B cell (primary cell): ENCODE measurements at places on chromosomes 6 and 20. TPM values are rescaled to one million over a fixed set of nuclear protein-coding genes. Genes with fewer than 3 reads are reported as not detected.

- no peak overlapping the region for H3K4me3 ChIP-seq
- peaks cover 2% of the 10 kb centered on the region for H3K36me3 ChIP-seq
- DNase-seq, result no peak
Observed at GRCh38 chr20:35734374-35734773, 7.7 kb downstream of the RBM39 start.

DNA sequence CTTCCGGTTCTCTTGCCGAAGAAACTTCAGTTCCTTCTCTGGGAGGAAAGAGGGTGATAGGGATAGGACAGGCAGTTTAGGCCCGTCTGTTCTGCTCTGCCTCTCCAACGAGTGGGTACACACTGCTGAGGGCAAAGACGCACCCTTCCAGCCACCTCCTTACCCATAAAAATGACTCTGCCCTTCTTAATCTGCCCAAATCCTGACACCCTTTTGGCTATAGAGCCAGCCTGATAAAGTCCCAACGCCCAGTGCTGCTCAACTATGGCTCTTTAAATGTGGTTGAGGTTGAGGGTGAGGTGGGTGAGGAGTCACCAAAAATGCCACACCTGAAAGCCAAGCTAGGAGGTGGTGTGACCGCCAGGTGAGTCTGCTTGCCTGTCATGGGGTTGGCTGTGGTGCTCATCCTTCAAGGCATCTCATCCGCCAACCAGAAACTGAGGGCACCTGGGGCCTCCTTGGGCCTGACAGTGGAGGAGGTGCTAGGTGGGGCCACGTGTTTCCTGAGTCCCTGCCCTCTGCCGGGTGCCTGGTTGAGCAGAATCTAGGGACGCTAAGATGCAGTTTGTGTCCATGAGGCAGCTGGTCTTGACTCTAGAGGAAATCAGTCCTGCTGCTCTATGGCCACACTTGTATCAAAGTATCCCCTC lies 16.3 kb downstream of the CCDC167 start:
- no peaks in the 10 kb centered on the region for H3K27me3 ChIP-seq
- DNase-seq, result no peak
- H3K36me3 ChIP-seq, result no peaks in the 10 kb centered on the region
- H3K4me1 ChIP-seq, result no peaks in the 10 kb centered on the region

DNA sequence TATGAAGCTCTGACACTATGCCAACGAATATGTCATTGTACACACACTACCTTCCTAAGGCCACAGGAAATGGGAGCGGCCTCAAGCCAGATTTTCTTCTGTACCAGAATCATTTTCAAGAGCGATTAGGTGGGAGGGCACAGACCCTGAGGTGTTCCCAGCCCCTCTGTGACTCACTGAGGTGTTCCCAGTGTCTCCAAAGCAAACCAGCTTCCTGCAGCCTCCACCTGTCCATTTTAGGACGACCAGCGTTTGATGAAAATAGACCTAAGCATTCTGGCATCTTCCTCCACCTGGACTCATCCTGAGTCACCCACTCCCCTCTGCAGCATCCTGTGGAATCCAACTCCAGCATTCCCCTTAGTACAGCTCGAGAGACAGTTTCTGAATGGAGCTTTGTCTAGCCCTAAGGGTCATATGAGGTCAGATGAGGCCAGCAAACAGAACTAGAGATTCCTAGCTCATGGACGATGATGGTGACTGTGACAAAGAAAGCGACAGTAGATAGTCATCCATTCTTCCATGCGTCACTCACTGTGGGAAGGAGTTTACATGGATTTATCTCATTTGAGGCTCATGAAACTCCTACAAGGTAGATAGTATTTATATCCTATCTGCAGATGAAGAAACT lies 203.4 kb downstream of the PTPRT start:
- no peak for DNase-seq
- no peaks in the 10 kb centered on the region for H3K27me3 ChIP-seq
- no peaks in the 10 kb centered on the region for H3K4me1 ChIP-seq
- H3K27ac ChIP-seq, result no peak overlapping the region
- H3K36me3 ChIP-seq, result no peaks in the 10 kb centered on the region

- H3K36me3 ChIP-seq, result no peaks in the 10 kb centered on the region
- H3K27me3 ChIP-seq, result no peaks in the 10 kb centered on the region
- H3K27ac ChIP-seq, result peak overlapping the region; percentile 48
- peaks cover 50% of the 10 kb centered on the region for H3K4me1 ChIP-seq
- peak; percentile 55 for DNase-seq
Observed at GRCh38 chr6:14371530-14371929, 254.0 kb downstream of the CD83 start.

GRCh38 chr20:1331801-1332453 lies 3.0 kb upstream of the SDCBP2 start:
- peaks cover 21% of the 10 kb centered on the region for H3K4me1 ChIP-seq
- DNase-seq, result no peak
- H3K27me3 ChIP-seq, result no peaks in the 10 kb centered on the region
- no peaks in the 10 kb centered on the region for H3K36me3 ChIP-seq
- H3K4me3 ChIP-seq, result no peak overlapping the region
- H3K27ac ChIP-seq, result no peak overlapping the region

GRCh38 chr6:100452998-100453397 lies 11.7 kb downstream of the SIM1 start:
- H3K27ac ChIP-seq, result no peak overlapping the region
- no peak for DNase-seq
- H3K4me1 ChIP-seq, result peaks cover 18% of the 10 kb centered on the region
- H3K4me3 ChIP-seq, result no peak overlapping the region

GRCh38 chr6:33505548-33506370 lies 51.4 kb downstream of the ZBTB9 start:
- peaks cover 13% of the 10 kb centered on the region for H3K4me1 ChIP-seq
- DNase-seq, result no peak
- no peak overlapping the region for H3K4me3 ChIP-seq
- H3K36me3 ChIP-seq, result no peaks in the 10 kb centered on the region

GRCh38 chr6:2266031-2266795 lies 20.8 kb upstream of the GMDS start:
- no peak for DNase-seq
- H3K27me3 ChIP-seq, result no peaks in the 10 kb centered on the region
- H3K4me1 ChIP-seq, result no peaks in the 10 kb centered on the region
- no peak overlapping the region for H3K4me3 ChIP-seq

DNA sequence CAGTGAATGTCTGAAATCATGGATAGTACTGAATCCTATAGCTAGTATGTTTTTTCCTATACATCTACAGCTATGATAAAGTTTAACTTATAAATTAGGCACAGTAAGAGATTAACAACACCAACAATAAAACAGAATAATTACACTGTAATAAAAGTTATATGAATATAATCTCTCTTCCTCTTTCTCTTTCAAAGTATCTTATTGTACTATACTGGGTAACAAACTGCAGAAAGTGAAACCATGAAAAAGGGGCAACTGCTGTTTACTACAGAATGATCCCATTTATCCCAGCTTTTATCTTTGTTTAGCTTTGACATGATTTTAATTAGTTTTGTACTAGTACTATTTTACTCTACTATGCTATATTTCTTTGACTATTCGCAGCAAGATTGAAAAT lies 25.8 kb downstream of the ESF1 start:
- H3K27me3 ChIP-seq, result no peaks in the 10 kb centered on the region
- H3K27ac ChIP-seq, result no peak overlapping the region
- H3K36me3 ChIP-seq, result no peaks in the 10 kb centered on the region
- no peak overlapping the region for H3K4me3 ChIP-seq

GRCh38 chr6:56347526-56347925 lies 100.1 kb upstream of the COL21A1 start:
- no peaks in the 10 kb centered on the region for H3K36me3 ChIP-seq
- no peaks in the 10 kb centered on the region for H3K27me3 ChIP-seq
- H3K27ac ChIP-seq, result no peak overlapping the region
- no peaks in the 10 kb centered on the region for H3K4me1 ChIP-seq
- no peak for DNase-seq

- H3K36me3 ChIP-seq, result no peaks in the 10 kb centered on the region
- no peaks in the 10 kb centered on the region for H3K4me1 ChIP-seq
- H3K27me3 ChIP-seq, result no peaks in the 10 kb centered on the region
- no peak for DNase-seq
- no peak overlapping the region for H3K27ac ChIP-seq
Observed at GRCh38 chr6:161701056-161701455, 427.2 kb upstream of the AGPAT4 start.

DNA sequence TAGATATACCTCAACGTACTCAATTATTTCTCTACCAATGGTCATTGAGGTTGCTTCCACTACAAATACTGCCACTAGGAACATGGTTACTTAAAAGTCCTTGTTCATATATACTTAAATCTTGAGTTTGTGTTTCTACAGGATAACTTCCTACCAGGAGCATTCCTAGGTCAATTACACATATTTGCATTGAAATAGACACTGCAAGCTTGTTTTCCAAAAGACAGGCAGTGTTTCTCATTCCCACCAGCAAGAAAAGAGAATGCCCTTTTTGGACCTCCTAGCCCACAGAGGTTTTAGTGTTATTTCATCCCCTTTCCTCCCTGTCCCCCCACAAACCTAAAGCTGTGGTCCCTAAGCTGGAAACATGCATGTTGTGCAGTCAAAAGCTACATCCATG lies 177.3 kb downstream of the ID4 start:
- DNase-seq, result no peak
- H3K27ac ChIP-seq, result no peak overlapping the region
- H3K4me3 ChIP-seq, result no peak overlapping the region
- H3K27me3 ChIP-seq, result no peaks in the 10 kb centered on the region
- no peaks in the 10 kb centered on the region for H3K36me3 ChIP-seq

DNA sequence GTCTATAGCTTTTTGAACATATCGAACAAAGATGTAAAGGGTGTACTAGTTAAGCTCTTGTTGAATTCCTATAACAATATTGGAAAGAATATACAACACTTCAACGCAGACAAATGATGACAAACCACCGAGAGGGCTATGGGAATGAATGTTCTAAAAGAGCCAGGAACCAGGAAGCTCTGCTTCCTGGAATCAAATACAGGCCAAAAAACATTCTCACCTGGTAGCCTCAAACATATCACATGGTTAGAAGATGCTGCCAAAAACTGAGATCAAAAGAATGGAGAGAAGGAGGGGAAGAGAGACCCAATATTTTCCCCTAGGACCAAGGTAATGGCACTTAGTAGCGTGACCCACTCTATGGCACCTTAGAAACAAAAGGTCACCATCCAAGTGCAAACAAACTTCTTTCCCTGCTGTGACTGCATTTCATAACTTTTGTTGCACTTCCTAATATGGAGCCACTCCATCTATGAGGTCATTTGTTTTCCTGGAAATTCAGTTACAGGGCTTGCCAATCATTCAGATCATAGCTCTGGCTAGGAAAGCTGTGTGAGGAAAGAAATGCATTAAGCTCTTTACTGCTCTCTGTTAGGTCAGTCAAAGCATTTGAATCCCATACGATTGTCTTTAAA lies 199.2 kb upstream of the NT5E start:
- no peaks in the 10 kb centered on the region for H3K4me1 ChIP-seq
- no peaks in the 10 kb centered on the region for H3K36me3 ChIP-seq
- H3K27me3 ChIP-seq, result peaks cover 2% of the 10 kb centered on the region
- no peak overlapping the region for H3K4me3 ChIP-seq

- H3K36me3 ChIP-seq, result no peaks in the 10 kb centered on the region
- H3K4me3 ChIP-seq, result no peak overlapping the region
- no peaks in the 10 kb centered on the region for H3K27me3 ChIP-seq
- no peak for DNase-seq
Observed at GRCh38 chr6:30875244-30876038, 8.9 kb upstream of the DDR1 start.

DNA sequence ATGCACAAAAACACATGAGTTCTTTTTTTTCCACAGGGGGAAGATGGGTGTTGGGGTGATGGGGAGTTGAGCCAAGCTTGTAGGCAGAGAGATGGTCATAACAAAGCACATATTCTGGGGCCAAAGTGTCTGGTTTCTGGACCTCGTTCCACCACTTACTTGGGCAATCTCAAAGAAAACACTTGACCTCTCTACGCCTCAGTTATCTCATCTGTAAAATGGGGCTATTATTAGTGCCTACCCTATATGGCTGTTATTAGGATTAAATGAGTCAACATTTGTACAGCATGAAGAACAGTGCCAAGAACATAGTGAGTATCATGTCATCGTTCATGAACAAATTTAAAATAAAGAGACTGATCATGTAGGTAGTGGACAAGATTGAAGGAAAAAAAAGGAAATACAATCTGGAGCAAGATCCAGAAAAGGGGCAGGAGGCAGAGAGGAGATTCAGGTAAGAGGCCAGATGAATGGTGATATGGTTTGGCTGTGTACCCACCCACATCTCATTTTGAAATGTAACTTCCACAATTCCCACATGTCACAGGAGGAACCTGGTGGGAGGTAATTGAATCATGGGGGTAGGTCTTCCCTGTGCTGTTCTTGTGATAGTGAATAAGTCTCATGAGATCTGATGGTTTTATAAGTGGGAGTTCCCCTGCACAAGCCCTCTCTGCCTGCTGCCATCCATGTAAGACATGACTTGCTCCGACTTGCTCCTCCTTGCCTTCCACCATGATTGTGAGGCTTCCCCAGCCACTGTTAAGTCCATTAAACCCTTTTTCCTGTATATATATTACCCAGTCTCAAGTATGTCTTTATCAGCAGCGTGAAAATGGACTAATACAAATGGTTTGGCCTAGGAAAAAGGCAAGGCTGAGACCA lies 14.2 kb downstream of the EEF1E1 start:
- no peak overlapping the region for H3K27ac ChIP-seq
- no peak overlapping the region for H3K4me3 ChIP-seq
- H3K36me3 ChIP-seq, result peaks cover 11% of the 10 kb centered on the region
- DNase-seq, result no peak

GRCh38 chr6:111642463-111643158 lies 36.9 kb upstream of the TRAF3IP2 start:
- no peaks in the 10 kb centered on the region for H3K27me3 ChIP-seq
- H3K27ac ChIP-seq, result no peak overlapping the region
- no peak overlapping the region for H3K4me3 ChIP-seq
- DNase-seq, result peak; percentile 60
- peaks cover 5% of the 10 kb centered on the region for H3K4me1 ChIP-seq

Gene DLK2
- 0.58 TPM in 1 of 2 replicates, not detected in the other for total RNA-seq

Gene NFATC2
- 38.0 and 41.9 TPM in 2 replicates for total RNA-seq

Gene LINC00237
- not detected in 2 replicates for total RNA-seq

Gene TCP11
- total RNA-seq, result not detected in 2 replicates

Gene EEF1A2
- 1.8 and 2.2 TPM in 2 replicates for total RNA-seq

Gene B3GAT2
- not detected in 2 replicates for total RNA-seq

Gene XKR7
- 0.05 and 0.10 TPM in 2 replicates for total RNA-seq

Gene ZNF831
- 10.5 and 14.1 TPM in 2 replicates for total RNA-seq

Gene SEMG1
- not detected in 2 replicates for total RNA-seq

Gene OR2J3
- total RNA-seq, result not detected in 2 replicates

Gene RUNX2
- total RNA-seq, result 2.2 and 2.4 TPM in 2 replicates

Gene PRICKLE4
- total RNA-seq, result not detected in 2 replicates
